ENCODE measurements at places on chromosomes 11 and 22.

DNA sequence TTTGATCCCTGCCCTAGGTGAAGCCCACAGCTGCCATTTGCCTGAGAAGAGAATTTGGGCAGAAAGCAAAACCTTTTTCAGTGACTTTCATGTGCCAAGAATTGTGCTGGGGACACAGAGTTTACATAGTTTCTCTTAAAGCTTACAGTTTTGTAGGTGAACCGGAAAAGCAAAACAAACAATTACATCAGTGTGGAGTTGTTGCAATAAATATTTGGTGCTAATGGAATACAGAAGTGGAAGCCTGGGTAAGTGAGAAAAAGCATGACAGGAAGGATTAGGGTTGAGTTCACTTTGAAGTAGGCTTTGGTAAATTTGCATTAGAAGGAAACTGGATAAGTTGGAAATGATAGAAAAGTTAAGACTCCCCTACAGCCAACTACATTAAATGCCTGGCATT lies 82.7 kb downstream of the RASSF10 start:
- DNase-seq: no peak

- DNase-seq: no peak
These were observed 113.2 kb downstream of the NECTIN1 start for GRCh38 chr11:119615882-119616196.

DNA sequence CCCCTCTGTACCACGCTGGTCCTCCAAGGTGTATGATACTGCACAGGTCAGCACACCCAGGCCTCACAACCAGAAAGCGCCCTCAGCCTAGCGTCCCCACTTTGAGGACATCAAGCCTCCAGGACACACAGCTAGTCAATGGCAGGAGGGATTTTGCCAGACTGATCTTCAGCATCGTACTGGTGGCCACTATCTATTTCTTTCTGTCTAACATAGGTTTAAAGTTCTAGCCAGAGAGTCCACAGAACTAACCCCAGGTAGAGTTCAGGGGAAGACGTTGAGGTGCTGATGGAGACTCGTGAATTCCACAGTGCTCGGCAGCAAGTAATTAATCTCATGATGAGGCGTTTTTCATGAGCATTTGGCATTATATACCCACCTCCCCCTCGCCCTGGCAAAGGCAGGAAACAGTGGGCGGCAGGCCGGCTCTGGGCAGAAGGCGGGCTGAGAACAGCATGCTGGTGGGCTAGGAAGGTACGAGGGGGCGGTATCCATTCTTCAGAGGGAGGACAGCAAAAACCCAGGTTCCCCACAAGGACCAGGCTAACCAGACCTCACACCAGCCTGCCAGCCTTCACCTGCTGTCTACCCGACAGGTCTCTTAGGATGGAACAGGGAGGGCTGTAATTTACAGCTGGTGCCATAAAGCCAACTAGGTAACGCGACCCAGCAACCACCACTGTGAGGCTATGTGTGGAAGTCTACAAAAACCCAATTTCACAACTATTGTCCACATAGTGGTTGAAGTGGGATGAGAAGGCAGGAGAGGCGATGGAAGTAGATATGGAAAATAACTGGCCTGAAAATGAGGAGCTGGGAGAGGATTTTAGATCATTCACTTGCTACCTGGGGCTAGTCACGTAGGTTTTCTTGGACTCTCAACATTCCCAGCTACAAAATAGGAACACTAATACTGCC lies 18.5 kb downstream of the MYH9 start:
- no peak for DNase-seq

- DNase-seq: no peak
These were observed 9.2 kb upstream of the SMIM35 start for GRCh38 chr11:118095967-118096367.

DNA sequence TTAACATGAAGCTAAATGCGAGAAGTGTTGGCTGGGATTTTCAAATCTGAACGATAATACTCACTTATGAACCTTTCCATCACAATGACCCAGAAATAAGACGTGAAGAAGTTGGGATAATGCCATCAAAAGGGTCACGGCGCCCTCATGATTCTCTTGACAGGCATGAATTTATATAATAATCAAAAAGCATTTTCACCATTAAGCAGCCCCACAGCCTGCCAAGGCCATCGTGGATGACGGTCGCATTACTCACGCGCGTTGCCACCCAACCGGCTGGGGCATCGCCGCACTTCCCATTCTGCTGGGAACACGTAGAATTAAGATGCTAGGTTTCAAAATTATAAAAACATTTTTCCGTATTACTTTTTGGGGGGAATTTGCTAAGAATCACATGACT lies 18.9 kb upstream of the GAL start:
- DNase-seq: no peak

- no peak for DNase-seq
These were observed 242.9 kb downstream of the NELL1 start for GRCh38 chr11:20912065-20912821.

- DNase-seq: no peak
These were observed 21.3 kb downstream of the RASD2 start for GRCh38 chr22:35561796-35562526.

DNA sequence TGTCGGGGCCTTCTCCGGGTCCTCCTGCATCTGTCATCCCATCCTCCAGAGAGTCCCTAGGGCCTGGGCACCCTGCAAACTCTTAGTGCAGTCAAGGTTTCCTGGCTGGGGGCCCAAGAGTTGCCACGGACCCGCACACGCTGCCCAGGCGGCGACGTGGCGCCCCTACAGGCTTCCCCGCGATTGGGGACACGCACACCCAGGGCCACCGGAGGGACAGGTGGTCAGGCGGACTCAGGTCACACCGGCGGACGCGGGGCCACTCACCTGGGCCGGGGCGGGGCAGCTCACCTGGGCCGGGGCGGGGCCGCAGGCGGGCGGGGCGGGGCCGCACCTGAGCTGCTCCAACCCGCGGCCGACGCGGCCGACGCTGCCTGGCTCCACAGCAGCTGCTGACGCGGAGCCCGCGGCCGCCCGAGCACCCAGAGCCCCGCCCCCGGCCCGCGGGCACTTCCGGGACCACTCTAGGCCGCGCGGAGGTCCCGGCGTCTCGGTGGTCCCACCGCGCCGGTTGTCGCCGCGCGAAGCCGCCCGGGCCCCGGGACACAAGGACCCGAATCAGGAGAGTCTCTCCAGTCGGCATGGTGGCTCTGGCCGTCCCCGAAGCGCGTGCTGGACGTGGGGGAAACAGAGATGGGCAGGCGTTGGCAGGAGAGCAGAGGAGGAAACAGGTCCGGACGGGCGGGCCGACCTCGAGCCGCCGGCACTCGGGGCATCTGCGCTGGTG lies at the start of gene ZNF70:
ZNF70 (minus strand) TSS at position 399 of the 727 bp plus-strand sequence. CDS start 5,972 bp downstream, outside the sequence.
- no peak for DNase-seq

DNA sequence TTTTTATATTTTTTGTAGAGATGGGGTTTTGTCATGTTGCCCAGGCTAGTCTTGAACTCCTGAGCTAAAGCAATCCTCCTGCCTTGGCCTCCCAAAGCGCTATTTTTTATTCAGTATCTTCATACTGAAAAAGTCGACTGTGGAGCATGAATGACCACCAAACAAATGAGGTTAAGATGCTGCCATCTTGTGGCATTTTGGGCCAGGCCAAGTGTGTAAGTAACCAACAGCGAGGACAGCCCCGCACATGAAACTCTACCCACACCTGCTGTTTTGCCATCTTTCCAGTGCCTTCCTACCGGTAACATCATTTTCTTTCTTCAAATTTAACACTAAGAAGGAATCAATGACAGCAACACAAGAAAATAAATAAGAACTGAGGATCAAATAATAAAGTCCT lies 32.2 kb upstream of the AQP11 start:
- DNase-seq: no peak

GRCh38 chr11:74466916-74467885 lies at the start of gene KCNE3:
KCNE3 (minus strand) TSS chr11:74467549; CDS start chr11:74457563, 9,986 bp downstream.
- no peak for DNase-seq

DNA sequence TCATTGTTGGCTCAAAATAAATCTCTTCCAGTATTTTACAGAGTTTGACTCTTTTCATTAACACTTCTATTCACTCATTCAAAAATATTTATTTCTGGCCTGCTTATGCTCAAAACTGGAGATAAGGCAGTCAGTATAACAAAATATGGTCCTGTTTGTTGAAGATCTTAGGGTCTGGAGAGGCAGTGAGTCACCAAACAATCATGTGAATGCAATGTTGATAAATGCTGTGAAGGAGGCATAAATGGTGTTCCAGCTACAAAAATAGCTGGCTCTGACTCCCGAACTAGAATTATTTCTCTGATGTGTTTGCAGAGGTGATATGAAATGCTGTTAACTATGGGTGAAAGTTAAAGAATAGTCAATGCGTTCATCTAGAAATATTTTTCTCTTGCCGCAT lies 390.6 kb downstream of the AASDHPPT start:
- no peak for DNase-seq

Data from NCI-H187 treated with DMSO at 0.1 percent for 48 hours (cell line).